ENCODE measurements at places on chromosomes 1 and 21. TPM values are rescaled to one million over a fixed set of nuclear protein-coding genes. Genes with fewer than 3 reads are reported as not detected.

- no peak for DNase-seq
Measured at GRCh38 chr1:14800014-14800413, 201.5 kb downstream of the KAZN start.

GRCh38 chr1:10059342-10059718 is 26.6 kb downstream of the UBE4B start:
- DNase-seq: no peak

DNA sequence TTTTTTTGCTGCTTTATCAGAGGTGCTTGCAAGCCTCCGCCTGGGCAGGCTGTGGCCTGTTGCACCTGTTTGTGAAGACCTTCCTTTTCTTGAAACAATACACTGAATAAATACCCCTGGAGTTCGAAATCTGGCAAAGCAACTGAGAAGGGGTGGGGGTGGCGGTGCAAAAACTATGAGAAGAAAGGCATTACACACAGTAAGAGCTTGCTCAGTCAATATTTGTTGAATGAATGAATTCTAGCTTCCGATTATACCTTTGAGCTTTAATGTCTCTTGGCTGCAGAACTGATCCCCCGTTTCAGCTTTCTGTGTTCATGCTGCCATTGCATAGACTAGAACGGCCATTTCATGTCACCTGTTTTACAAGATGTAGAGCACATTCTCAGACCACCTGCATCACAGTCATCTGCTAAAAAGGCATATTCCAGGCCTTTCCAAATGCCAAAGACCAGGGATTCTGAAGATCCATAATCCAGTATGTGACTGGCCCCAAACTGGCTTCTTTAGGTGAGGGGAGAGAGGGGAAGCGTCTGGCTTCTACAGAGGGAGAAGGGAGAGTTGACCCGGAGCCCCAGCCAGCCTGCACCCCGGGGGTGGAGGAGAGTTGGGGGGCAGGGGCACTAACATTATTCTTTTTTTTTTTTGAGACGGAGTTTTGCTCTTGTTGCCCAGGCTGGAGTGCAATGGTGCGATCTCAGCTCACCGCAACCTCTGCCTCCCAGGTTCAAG is 111.5 kb downstream of the ETS2 start:
- peak; percentile 11 for DNase-seq

Gene TMEM51
- total RNA-seq: 20.9 TPM

DNA sequence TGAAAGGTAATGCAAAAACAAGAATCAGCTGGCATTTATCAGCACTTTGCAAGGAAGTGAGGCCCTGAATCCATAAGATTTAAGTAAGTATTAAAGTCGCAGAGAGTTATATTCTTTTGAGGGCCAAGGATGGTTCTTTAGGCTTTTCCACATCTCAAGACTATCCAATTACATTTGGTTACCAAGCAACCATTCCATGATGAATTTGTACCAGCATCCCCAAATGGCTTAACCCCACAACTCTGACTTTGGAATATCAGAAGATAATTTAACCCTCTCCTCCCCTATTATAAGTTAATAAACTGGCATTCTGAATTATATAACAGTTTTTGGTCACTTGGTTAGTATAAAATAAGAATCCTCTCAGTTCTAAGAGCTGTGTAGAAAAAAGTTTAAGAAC is 2.8 kb downstream of the PHTF1 start:
- DNase-seq: no peak

DNA sequence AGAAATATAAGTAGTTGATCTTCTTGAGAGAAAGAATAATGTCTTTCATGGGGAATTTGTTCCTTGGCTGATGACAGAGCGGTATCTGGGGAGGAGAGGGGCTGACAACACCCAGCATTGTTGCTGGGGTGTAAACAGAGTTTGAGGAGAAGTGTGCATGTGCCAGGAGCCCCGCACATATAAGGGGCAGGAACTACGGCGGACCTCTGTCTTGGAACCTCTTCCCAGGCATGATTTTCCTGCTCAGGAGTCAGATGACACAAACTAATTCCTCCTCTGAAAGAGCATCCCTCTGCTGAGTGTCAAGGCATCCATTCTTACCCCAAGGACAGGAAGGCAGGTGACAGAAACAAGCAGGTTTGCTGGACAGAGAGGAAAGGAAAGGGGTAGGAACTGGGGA is 119.1 kb downstream of the TPTE start:
- no peak for DNase-seq

DNA sequence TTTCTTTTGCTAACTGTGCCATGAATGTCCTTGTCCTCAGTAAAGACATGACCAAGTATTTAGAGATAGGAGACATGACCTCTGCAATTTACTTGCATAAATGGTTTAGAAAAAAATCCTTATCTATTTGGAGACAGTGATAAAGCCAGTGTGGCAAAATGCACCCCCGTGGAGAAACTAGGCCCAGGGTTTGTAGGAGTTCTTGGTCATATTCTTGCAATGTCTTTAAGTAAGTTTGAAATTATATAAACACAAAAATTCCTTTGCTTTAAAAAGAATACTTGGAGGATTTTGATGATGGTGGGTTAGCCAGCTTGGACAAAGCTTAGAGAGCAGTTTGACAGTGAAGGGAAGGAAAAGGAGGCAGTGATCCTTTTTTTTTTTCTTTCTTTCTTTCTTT is 101.9 kb upstream of the SLC45A1 start:
- no peak for DNase-seq

Gene MYBPHL
- total RNA-seq: not detected

Gene PTPRC
- total RNA-seq: 16.1 TPM

All from transverse colon (tissue), 4 donors.